ENCODE measurements at places on chromosomes 4 and X.

- no peak for DNase-seq
Measured at GRCh38 chr4:36308150-36308549, 26.7 kb downstream of the DTHD1 start.

- DNase-seq = no peak
Measured at GRCh38 chr4:42736527-42737195, 79.8 kb upstream of the ATP8A1 start.

GRCh38 chrX:54994099-54994498 lies at the start of gene PFKFB1:
TSS of gene PFKFB1 (minus strand) at chrX:54994188. CDS start at chrX:54994007, 181 bp downstream.
- no peak for DNase-seq

- DNase-seq = no peak
Measured at GRCh38 chr4:51831133-51831532, 11.8 kb upstream of the DCUN1D4 start.

DNA sequence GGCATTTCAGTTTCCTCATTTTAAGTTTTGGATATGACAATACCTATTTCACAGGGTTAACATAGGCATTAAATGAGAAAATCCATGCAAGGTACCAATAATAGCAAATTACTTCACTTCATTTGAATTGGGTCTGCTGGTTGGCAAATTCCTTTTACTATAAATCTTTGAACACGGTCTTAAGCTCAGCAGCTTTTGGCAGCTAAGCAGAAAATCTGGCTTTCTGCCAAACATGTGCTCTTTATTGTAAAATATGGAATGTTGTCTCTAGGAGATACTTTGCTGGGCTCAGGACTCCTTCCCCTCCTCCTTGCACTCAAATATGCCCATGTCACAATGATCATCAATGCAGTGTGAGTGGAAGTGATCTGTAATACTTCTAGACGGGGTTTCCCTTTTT lies 16.8 kb upstream of the DMP1 start:
- no peak for DNase-seq

- DNase-seq = no peak
Measured at GRCh38 chrX:123771449-123772064, 38.7 kb upstream of the THOC2 start.

GRCh38 chr4:185411849-185412248 lies 13.9 kb downstream of the UFSP2 start:
- no peak for DNase-seq

DNA sequence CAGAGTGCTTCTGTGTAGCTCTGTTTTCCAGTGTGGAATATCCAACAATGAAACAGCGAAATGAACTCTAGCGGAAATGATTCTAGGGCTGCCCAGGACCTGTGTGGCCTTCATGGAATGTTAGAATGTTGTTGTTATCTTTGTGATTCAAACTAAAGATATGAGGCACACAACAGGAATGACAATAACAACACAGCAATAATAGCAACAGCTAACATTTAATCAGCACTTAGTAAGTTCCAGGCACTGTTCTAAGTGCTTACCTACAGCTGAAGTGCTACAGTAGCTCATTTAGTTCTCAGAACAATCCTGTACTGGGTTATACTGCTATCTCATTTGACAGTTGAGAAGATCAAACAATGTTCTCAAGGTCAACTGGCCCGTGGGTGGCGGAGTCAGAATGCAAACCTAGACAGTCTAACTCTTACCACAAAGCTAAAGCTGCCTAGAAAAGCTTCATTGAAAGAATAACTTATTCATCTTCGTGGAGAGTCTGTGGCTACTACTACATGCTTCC lies 63.7 kb downstream of the MAML3 start:
- DNase-seq = no peak

DNA sequence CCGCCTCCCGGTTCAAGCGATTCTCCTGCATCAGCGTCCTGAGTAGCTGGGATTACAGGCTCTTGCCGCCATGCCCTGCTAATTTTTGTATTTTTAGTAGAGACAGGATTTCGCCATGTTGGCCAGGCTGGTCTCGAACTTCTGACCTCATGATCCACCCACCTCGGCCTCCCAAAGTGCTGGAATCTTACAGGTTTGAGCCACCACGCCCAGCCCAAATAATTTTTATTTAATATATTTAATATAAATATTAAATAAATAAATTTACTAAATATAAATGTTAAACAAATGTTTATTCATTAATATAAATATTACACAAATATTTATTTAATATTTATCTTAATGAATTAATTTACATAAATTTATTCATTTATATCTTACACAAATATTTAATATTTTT lies 120.2 kb downstream of the SHOX start:
- no peak for DNase-seq

- no peak for DNase-seq
Measured at GRCh38 chrX:46666831-46667230, 92.1 kb downstream of the SLC9A7 start.

- DNase-seq = no peak
Measured at GRCh38 chrX:86066998-86067397, 19.6 kb upstream of the CHM start.

DNA sequence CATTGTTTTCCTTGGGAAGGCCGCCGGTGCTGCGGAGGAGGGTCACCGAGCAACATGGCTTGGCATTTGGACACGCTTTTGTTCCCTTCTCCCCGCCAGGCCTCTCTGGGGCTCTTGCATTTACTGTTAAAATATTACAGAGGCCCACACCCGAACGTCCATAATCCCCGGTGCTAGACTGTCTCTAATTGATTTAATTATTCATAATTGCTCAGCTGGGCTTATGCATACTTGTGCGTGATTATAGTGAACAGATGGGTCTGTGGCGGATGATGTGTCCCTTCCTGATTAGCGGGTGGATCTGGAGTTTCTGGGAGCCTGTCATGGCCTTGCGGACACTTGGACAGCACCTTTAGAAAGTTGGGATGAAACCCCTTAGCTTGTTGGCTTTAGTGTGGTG lies 100.2 kb upstream of the MSX1 start:
- DNase-seq = no peak

- DNase-seq = no peak
Measured at GRCh38 chr4:27514711-27515110, 654.1 kb downstream of the STIM2 start.

DNA sequence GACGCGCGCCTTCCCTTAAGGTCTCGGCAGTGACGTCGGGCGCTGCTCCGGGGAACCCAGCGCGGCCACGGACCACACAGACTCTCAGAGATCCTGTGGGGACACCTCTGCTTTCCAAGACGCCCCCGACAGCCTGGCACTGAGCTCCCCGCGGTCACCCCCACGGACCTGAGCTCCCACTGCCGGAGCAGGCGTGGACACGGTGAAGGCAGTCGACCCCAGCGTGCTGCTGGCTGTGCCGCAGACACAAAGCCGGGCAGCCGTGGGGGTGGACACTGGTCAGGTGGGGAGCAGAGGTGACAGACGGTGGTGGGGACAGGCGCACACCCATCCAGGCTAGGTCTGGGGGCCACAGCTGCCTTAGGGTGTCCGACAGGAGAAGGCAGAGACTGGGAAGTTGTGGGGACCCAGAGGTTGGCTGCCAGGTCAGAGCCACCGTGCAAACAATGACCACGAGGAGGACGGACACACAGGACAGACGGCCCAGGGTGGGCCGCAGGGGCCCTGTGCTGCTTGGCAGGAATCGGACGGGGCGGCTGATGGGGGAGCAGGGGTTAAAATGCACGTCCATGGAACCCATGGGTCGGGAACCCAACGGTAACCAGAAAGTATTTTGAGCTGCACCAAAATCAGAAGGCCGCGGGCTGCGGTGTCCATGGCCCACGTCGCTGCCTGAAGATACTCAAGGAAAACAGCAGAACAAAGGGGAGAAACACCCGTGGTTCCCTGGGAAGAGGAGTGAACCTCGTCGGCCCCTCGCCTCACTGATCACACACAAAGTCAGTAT lies 16.6 kb upstream of the GTPBP6 start:
- DNase-seq = no peak

- DNase-seq = no peak
Measured at GRCh38 chr4:128468123-128468989, 180.7 kb upstream of the PGRMC2 start.

DNA sequence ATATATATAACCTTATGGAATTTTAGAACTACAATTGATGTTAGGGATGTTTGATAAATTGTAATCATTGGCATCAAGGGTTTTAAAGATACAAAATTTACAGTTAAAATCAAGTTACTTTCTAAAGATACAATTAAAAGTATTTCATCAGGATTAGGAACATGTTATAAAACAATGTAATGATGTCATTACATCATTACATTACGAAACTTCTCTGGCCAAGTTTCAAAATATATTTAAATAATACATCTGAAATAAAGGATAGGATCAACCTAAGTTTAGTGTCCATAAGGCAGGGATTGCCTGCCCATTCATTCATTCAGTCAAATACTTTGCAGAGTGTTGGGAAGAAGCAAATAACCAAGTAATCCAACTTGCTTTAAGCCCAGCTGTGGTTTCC lies 75.1 kb downstream of the TENM3 start:
- no peak for DNase-seq

DNA sequence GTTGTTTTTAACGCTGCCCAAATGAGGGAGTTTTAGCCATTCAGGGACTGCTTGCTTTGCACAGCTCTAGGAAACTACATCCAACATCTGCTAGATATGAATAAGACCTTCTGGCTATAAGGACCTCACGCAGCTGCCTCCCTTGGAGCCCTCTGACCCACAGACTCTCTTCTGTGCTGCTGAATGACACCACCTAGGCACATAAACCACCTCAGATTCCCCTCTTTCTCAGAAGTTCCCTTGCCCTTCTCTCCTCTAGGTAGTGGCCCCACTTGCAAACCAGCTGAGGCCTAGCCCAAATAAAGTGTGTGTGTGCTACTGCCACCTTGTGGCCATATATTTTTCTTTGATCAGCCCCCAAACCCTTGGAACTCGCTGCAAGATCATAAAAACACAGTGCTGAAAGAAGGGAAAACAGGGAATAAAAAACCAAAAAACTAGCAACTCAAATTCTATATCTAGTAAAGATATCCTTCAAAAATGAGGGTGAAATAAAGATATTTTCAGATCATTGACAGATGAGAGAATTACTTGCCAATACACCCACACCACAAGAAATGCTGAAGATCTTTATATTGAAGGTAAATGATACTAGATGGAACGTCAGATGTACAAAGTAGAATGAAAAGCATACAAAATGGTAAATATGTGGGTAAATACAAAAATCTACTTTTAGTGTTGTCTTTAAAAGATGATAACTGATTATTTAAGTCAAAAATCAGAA lies 265.9 kb downstream of the ADAMTS3 start:
- no peak for DNase-seq

GRCh38 chr4:118773429-118773792 lies 62.5 kb downstream of the SEC24D start:
- no peak for DNase-seq

GRCh38 chrX:38960137-38960536 lies 158.9 kb downstream of the MID1IP1 start:
- DNase-seq = no peak

DNA sequence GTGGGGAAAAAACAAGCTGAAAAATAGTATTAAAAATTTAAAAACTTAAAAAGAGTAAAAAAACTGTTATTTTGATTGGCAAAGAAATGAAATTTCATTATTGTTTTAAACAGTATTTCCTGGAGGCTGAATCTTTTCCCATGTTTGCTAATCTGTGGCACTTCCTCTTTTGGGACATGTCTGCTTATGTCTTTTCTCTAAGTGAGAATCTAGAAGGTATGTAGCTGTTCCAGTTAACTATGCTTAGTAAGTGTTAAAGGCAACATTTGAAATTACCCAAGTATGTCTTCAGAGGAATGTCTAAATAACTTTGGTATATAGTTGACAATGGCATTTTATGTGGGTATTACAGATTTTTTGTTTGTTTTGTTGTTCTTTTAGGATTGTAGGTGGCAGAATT lies 81.6 kb upstream of the TBC1D9 start:
- DNase-seq = no peak

- no peak for DNase-seq
Measured at GRCh38 chrX:134191281-134191680, 45.7 kb upstream of the CCDC160 start.

Data from GF-D8 (cell line).